ENCODE measurements at places on chromosomes 6 and 20.

DNA sequence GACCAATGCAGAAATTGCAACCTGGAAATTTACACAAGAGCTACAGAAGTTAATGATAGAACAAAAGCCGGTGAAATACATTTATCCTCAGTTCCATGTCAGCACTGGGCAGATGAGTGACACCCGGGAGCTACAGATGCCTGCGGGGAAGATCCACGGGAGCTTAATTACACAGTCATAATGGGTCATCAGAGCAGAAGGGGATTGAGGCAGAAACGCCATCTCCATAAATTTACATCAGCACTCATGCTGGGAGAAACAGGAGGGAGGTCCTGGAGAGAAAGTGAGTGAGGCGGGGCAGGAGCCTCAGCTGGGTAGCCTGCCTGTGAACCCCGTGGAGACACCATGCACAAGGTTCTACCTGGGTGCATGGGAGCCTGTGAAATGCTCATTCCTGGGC, 37.6 kb upstream of the CST7 start:
- DNase-seq = no peak

DNA sequence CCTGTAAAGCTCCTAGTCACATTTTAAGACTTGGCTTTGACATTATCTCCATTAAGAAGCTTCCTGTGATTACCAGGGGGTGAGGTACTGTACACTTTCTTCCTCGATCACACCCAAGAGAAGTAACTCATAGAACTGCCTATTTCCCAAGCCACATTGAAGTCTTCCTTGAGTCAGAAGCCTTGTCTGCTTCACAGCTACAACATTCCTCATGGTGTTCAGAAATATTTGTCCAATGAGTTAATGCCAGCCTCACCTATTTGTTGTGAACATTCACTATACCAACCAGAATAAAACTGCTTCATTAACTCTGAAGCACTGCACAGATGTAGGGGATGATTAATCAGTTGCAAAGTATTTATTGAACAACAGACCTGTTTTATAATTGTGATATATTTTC, 622.3 kb downstream of the PTPRT start:
- DNase-seq = no peak

- DNase-seq = no peak
Measured at GRCh38 chr6:135411339-135411738, 86.2 kb downstream of the AHI1 start.

GRCh38 chr20:58287638-58288037, 21.9 kb upstream of the RAB22A start:
- no peak for DNase-seq

DNA sequence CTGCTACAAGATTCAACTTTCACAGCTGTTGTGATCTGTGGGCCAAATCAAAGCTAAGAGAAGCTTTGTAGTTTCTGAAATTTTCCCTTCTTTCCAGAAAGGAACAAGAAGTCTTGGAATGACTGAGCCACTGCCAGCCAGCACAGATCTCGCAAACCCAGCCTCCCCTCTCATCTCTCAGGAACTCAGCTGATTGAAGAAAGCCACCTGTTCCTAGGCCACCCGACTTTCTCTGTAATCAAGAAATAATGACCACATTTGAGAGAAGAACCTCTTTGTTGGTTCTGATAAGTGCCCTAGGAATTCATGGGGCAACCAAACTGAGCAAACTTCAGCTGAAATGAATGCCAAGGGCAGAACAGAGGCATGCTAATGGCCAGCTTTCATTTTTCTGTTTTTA, 61.7 kb downstream of the HDGFL1 start:
- DNase-seq = no peak

DNA sequence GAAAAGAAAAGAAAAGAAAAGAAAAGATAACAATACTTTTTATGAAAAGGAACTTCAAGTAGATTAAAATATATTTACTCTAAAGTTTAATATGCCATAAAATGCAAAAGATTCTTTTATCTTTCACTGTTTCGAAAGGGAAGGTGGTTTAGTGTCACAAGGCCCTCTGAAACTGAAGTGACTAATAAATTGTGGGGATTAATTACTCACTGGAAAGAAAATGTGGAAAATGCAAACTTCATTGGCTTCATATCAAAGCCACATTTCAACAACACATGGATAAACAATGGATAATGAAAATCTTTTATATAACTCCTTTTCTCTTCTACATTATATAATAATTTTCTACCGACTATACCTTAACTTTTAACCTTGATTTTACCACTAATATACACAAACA, 320.5 kb upstream of the RSPO3 start:
- DNase-seq = peak; percentile 56

- DNase-seq = no peak
Measured at GRCh38 chr6:119121367-119121766, 42.9 kb upstream of the FAM184A start.

DNA sequence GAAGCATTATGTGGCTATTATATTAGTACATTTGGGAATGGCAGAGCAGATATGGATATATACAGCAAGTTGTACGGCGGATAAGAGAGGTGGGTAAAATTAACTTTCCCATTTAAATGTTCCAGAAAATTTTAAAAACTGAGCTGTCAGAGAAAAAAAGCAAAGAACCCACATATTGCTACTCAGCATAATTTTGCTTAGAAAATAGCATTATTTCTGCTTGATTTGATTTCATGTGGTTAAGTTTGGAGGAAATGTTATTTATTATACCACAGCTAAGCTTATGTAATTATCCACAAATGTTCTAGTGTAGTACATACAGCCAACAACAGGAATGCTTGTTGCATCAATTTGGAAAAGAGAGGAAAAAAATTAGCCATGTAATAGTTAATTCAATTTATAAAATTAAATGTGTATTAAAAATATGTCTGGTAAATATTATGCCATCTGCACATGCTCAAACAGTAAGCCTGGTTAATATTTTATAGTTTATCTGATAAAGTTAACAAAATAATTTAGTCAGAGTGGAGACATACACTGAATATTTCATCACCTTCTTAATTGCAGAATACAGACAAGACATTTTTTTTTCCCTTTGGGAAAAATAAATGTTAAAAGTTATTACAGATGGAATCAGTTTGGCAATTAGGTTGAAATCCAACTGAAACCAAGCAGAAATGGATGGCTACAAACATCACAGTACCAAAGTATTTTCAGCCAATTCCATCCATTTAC, 172.1 kb upstream of the ID4 start:
- DNase-seq = peak; percentile 65

- no peak for DNase-seq
Measured at GRCh38 chr6:131163886-131164285, 28.6 kb downstream of the AKAP7 start.

- DNase-seq = peak; percentile 59
Measured at GRCh38 chr20:44959638-44960102, 527 bp downstream of the TOMM34 start.

GRCh38 chr20:23657202-23657601, 19.4 kb upstream of the CST3 start:
- no peak for DNase-seq

DNA sequence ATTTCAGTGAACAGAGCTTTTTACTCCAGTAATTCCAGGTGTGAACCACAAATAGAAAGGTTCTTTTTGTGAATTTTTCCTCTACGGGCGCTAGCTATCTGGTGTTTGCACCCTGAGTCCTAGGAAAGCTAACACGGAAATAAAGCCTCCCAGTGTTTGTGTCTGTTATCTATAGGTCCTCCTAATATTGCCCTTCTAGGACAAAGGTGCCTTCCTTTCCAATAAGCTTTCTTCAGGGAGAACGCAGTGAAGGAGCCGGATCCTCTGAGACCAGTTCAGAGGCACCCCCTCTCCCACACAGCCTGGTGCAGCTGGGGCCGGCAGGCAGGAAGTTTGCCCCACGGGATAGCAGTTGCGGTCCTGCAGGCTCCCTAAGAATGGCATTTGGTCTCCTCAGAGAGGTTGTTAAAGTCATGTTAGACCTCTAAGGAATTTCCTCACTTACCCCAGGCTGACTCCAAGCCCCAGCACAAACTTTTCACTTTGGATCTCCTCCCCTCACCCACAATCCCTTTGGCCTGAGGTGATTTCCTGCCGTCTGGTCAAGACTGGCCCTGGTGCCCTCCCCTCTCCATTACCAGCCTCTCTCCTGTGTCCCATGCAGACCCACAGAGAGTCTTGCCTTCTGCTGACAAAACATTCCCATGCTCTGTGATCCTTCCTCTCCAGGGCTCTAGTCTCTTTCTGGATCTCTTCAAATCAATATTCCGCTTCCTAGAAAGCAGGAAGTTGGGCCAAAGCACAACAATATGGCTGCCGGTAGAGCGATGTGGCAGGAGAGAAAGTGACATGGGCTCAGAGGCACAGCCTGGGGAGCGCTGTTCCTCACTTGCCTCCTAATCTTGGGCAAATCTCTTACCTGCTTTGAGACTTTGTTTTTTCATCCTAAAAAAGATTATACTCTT, 126.0 kb downstream of the MOXD1 start:
- DNase-seq = no peak

- peak; percentile 20 for DNase-seq
Measured at GRCh38 chr6:105591053-105591452, 188.2 kb upstream of the PREP start.

DNA sequence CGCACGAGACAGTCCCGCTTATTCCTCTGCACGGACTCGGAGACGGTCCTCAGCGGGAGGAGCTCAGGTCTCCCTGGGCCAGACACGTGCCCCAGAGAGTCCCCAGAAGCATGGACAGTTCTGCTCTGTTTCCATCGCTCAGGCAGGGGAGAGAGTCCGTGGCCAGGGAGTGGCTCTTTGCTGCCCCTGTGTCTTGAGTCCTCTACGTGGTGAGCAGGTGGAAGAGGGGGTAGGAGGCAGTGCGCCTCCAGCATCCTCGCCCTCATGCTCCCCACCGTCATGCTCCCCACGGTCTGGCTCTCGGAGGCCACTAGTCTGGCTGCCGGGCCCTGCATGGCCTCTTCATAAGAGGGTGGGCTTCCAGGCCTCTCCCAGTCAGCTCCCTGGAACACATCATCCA, 8.9 kb downstream of the TAGAP start:
- DNase-seq = no peak

DNA sequence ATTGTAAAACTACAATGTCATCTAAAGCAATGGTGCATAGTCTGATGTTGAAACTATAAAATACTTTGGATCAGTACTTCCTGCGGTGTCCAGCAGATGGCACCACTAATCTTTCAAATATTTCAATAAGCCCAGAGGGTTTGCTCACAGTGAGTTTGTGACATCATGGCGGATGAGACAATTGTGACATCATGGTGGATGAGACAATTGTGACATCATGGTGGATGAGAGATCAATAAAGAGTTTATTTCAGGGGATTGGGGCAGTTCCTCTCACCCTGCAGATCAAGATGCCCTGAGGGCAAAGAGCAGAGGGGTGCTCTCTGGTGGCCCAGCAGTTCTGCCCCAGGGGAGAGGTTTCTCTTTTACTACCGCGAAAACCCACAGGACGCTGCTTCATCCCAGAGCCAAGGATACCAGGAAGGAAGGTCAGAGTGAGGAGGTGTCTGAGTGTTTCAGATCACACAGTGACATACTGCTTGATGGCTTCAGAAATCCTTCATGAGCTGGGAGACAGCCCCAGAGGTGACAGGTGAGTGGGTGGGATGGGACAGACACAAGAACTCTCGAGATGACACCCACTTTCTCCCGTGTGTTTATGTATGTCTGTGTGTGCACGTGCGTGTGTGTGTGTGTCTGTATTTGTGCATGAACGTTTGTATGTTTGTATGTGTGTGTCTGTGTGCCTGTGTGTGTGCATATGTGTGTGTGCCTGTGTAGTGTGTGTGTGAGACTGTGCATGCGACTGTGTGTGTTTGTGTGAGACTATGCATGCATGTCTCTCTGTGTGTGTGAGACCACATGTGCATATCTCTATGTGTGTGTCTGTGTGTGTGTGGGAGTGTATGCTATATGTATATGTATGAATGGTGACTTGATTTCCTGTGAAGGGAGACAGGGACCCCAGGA, 7.3 kb upstream of the ULBP2 start:
- peak; percentile 73 for DNase-seq

DNA sequence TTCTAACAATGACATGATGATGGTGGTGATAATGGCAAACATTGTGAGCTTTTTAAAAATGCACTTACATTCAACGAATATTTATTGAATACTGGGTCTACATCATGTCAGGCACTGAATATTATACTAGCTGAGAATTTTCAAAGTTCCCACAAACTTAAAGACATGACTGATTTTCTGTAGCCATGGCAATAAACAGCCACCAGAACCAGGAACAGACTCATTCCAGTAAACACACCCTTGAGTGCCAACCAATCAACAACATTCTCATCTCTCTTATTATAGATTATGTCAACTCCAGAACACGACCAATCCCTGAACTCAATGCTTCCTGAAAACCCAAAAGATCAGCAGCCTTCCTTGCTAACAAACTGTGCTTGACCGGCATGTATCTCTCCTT, 212.4 kb upstream of the RUNX2 start:
- peak; percentile 20 for DNase-seq
